ENCODE measurements at places on chromosomes 12 and 14.

DNA sequence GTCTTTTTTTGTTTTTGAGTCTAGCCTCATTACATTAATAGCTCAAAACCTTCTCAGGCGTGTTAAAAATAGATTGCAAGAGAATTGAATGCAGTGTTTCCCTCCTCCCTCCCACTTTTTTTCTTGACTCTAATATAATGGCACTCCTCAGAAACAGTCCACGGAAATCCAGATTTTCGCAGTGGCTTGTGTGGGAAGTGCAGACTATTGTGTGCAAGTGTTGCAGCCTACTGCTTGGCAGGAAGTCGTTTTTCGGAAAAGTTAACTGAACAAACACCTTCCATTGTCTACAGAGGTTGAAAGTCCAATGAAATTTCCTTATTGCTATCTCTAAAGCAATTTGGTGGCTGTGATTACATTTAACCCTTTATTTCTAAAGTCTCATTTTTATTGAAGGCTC is 147.9 kb upstream of the E2F7 start:
- DNase-seq, result no peak

DNA sequence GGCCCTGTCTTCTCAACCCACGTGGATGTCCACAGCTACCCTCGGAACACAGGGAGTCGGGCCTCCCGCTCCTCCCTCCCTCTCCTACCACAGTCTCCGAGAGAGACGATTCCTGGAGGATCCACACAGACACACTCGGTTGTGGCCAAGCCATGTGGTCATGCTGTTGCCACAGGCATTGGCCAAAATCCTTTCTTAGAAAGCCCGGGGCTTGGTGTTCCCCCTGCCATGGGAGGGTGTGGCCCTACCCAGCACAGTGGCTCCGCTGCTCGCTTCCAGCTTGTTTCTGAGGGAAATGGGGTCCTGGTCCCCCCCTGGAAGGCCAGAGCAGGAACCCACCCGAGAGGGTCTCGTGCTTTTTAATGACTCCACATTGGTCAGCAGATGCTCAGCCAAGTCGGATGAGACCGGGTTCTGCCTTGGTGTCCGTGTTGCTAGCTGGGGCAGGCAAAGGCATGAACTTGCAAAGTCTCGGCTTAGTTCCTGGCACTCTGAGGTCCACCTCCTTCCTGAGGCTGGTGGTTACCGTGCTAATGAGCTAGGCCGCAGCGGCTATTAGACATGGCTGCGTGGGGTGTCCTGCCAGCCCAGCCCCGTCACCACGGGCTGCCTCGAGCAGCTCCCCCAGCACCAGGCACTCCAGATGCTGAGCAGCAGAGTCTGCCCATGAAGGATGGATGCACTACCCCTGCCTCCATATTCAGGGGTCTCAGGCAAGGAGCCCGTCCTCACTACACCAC is 46.8 kb upstream of the MEG3 start:
- peak; percentile 9 for DNase-seq

GRCh38 chr12:124663206-124663605 is 95.8 kb upstream of the NCOR2 start:
- DNase-seq, result no peak

DNA sequence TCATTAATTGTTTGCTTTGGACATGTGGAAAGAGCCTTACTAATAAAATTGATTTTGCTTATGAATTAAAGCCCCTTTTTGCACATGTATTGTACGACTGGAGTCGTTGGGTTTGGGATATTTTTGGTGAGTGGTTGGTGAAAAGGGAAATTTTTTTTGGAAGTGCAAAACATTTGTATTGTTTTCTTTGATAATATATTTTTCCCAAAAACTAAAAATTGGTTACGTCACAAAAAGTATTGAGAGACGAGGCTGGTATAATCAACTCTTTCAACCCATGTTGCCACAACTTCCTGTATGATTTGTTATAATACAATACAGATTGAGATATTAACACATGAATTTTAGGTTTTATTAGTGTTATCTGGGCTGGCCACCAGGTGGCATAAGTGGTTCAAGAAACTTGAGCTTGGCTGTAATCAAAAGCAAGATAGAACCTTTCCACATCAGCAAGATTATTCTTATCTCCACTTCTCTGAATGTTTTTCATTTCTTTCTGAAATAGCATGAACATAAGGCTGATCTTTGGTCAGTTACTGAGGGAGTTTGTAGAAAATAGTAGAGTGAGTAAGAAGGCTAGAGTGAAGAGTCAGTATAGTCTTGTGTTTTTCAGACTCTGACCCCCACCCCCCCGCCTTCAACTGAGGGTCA is 8.7 kb downstream of the NGDN start:
- DNase-seq, result peak; percentile 55

DNA sequence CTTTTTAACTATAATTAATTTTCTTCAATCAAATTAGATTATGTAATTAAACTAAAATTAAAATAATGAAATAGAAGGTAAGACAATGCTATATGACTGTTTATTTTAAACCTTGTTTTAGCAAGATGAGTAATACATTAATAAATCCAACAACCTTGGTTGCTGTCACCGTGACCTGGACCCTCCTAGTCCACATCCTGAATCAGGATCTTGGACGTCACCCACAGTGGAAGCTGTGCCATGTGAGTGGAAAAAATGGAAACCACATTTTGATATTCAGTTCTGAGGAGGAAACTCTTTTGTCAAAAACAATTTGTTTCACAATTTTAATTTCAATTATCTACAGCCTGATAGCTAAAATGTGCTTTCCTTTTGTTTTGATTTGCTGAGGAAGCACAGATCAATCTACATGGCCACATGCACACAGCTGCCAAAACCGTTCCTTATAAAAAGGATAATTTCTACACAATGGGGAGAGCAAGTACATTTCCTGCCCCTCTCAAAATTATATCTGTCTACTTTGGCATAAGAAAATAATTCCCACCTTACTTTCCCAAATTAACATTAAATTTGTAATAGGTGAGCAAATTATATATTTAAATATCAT is 255.5 kb downstream of the RASSF9 start:
- no peak for DNase-seq

GRCh38 chr14:95235351-95235750 is 78.0 kb upstream of the DICER1 start:
- no peak for DNase-seq

- DNase-seq, result no peak
These were observed 648.2 kb downstream of the VRK1 start for GRCh38 chr14:97445367-97445766.

DNA sequence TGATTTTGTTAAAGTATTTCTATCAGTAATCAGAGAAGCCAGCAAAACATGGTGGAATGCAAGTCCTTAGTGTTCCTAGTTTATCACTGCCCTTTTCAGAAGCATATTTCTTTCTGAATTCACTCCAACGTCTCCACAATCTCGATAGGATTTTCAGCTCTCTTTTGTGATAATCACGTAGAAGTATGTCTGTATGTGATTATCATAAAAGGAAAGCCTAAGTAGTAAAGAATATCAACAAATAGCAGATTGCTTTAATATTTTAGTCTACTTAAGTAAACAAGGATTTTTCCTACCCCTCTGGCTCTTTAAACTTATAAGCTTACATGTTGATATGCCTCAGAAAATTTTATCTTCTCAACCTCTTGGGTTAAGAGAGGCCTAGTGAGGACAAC is 147.4 kb upstream of the NUDT4 start:
- no peak for DNase-seq

DNA sequence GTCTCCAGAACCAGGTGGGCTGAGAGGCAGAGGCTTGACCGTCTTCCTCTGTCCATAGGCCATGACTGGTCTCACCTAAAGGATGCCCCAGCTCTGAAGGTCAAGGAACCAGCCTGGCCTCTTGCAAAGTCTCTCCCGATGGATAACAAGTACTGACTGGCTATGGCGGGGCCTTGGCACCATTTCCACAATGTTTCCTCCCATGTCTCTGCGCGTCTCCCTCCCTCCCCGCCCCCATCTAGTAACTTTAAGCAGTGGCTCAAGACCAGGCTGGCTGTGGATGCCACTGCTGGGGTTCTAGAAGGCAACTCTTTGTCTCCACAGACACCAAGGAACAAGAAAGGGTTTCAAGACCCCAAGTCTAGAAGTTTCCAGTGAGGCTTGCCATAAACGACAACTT is 275.5 kb downstream of the DPF3 start:
- no peak for DNase-seq

DNA sequence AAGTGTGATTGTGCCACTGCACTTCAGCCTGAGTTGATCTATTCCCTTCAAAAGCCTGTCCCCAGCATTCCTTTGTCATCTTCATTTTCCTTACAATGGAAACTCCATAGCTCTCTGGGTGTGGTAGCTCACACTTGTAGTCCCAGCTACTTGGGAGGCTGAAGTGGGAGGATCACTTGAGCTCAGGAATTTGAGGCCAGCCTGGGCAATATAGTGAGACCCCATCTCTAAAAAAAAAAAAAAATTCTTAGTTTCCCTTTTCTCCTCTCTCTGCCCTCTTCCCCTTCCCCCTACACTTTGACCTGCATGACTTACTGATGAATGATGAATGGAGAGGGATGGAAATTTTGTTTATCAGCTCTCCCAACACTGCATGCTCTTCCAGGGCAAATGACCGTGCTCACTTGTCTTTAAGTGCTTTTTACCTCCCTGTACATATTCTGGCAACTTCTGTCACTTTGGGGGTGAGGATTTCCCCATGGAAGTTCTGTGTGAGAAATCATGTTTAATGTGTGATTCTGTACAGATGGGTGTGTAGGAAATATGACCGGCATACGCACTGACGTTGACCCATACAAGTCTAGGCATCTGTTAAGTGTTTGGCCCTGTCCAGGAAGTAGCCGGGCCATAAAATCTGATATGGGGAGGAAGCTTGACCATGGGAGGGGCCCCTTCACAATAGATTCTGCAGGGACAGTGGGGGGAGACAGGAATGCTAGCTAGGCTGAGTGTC is 65.4 kb downstream of the ZFP36L1 start:
- DNase-seq, result no peak

DNA sequence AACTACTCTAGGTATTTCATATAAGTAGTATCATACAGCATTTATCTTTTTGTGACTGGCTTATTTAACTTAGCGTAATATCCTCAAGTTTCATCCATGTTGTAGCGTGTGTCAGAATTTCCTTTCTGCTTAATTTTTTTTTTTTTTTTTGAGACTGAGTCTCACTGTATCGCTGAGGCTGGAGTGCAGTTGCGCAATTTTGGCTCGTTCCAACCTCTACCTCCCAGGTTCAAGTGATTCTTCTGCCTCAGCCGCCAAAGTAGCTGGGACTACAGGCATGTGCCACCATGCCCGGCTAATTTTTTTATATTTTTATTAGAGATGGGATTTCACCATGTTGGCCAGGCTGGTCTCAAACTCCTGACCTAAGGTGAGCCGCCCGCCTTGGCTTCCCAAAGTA is 28.9 kb downstream of the PNMA1 start:
- no peak for DNase-seq

DNA sequence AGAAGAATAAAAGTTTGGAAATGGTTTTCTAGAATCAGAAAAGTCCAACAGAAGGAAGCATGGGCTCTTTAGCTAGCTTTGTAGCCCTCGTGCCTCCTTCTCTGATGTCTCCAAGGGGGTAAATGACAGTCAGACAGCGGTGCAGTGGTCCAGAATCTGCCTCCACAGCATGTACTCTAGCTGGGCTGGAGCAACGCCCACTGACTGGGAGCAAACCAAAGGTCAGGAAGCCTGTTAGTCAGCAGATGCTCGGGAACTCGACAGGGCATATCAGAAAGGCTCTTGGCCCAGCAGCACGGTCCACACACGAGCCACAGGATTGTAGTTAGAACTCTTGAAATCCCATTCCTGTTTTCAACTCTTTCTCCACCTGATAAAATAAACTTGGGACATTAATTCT is 164.3 kb downstream of the GRIN2B start:
- DNase-seq, result no peak

GRCh38 chr14:105495101-105495989 is 4.3 kb downstream of the TEDC1 start:
- DNase-seq, result no peak

DNA sequence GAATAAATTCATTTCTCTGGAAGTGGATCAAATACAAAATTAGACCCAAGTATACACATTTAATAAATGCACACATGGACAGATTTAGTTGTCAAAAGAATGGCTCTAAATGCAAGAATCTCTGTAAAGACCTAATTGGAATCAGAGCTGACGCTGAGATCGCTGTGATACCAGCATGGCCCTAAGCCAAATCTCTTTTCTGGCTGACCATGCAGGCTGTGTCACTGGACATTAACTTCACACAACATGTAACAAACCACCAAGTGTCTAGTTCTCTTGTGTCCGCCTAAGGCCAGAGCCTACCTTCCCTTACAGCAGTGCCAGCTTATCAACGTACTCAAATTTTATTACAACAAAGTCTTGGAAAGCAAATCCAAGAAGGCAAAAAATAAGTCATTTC is 127.5 kb downstream of the MED13L start:
- DNase-seq, result no peak

- peak; percentile 70 for DNase-seq
These were observed 78.7 kb downstream of the PPM1A start for GRCh38 chr14:60327447-60328331.

GRCh38 chr12:12736759-12737676 is 19.9 kb downstream of the CDKN1B start:
- DNase-seq, result peak; percentile 63

DNA sequence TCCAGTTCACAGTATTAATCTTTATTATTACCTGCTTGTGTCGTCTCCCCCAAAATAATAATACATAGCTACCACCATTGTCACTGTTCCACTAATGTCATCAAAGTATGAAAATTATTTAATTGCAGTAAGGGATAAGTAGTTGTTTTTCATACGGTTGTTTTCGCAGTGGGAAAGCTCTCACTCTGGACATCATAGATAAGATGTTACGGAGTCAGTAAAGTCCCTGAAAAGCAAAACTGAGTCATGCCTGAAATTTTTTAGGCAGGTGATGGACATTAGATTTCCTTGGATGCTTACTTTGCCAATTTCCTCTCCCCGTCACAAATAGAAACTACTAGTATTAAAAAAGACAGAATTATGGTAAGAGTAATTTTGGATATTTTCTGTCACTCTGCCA is 13.2 kb downstream of the PNP start:
- no peak for DNase-seq

- DNase-seq, result no peak
These were observed 719 bp upstream of the SRSF9 start for GRCh38 chr12:120470150-120470784.

GRCh38 chr14:75168586-75169335 is 7.7 kb downstream of the TMED10 start:
- DNase-seq, result no peak

- DNase-seq, result no peak
These were observed 52.0 kb downstream of the LIMA1 start for GRCh38 chr12:50231346-50231745.

- DNase-seq, result no peak
These were observed 234.6 kb upstream of the FLRT2 start for GRCh38 chr14:85295318-85295717.

DNA sequence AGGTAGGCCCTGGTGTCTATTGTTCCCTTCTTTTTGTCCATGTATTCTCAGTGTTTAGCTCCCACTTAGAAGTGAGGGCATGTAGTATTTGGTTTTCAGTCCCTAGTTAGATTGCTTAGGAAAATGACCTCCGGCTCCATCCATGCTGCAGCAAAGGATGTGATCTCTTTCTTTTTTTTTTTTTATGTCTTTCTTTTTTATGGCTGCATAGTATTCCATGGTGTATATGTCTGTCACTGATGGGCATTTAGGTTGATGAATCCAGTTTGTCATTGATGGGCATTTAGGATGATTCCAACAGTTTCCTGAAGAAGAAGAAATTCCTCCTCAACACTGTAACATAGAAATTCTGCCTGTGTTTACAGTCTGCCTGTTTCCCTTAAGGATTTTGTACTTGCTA is 231.1 kb downstream of the CCDC91 start:
- DNase-seq, result no peak

Data from activated T-cell treated with anti-CD3 and anti-CD28 coated beads, Interleukin-2, amount 50 U/mL, for 24 hours (primary cell).